ENCODE measurements at places on chromosomes 2 and 18.

DNA sequence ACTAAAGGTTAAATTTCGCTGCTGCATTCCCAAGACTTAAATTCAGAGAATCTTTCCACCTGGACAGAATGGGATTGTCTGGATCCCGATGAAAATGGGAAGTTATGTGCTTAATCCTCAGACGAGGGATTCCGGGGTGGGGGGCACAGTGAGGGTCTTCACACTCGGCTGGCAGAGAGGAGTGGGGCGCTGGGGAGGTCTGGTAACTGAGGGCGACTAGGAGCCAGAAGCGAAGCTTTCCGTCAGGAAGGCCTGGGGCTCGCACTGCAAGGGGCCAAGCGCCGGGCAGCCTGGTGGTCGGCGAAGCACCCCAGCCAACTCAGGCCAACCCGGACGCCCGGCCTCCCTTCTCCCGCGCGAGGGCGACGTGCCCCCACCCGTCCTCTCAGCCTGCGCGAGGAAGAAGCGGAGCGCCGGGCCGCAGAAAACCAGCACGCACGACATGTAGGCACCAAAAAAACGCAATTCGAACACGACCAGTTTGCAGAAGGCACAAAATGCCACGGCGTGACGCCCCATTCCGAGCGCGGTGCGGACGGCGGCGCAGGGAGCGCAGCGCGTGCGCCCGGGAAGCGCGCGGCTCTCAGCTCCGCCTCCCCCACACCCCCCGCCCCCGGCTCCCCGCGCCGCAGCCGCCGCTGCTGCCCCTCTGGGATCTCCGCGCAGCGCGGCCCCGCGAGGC, 188.1 kb downstream of the ZEB2 start:
- DNase-seq, result no peak

- no peak for DNase-seq
Observed at GRCh38 chr2:86358957-86359356, 21.5 kb upstream of the REEP1 start.

DNA sequence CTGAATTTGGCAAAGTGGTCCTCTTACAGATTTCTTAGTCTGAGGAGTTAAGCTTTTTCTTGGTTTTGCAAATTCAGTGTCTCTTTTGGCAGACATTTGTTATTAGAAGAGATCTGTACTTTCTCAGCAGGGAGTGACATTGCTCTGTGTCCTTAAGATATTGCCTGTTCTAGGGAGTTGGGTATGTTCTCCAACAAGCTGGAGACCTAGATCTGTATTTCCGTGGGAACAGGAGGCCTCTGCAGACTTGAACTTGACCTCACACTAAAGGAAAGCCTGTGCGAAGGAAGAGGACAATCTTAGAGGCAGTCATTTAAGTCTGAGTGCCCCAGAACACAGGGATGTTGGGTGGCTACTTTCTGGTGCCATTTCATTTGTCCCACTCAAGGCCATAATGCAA, 107.0 kb upstream of the ATP8B1 start:
- no peak for DNase-seq

GRCh38 chr18:8750954-8751415, 45.6 kb downstream of the MTCL1 start:
- no peak for DNase-seq

DNA sequence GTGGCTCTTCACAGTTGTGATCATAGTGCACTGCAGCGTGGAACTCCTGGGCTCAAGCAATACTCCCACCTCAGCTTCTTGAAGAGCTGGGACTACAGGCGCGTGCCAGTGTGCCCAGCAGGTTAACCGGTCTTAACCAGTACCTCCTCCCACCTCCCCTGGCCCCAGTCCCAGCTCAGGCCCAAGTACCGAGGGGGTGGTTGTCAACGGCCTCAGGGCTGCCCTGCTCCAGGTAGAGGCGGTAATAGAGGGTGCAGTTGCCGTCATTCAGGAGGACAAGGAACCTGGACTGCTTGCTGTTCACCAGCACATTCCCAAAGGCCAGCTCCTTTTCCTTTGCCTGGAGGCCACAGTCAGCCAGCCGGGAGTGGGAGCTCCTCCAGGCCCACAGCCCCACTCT, 19.7 kb downstream of the CFAP65 start:
- no peak for DNase-seq

DNA sequence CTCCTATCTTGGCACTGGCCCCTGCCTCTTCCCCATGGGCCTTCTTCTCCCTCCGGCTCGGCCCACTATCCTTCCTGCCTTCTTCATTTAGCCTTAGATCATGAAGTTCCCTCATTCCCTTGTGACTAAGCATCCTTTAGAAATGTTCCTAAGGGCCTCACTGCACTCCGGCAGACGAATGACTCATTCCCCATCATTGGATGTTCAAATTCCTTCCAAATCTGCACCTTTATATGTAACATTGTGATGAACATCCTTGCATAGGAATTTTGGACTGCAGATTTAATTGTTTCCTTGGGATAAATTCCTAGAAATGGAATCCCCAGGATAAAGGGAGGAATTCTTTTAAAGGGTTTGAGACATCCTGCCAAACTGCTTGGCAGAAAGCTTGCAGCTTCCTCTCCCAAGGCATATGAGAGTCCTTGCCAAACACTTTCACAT, 19.0 kb downstream of the CRACDL start:
- DNase-seq, result no peak

DNA sequence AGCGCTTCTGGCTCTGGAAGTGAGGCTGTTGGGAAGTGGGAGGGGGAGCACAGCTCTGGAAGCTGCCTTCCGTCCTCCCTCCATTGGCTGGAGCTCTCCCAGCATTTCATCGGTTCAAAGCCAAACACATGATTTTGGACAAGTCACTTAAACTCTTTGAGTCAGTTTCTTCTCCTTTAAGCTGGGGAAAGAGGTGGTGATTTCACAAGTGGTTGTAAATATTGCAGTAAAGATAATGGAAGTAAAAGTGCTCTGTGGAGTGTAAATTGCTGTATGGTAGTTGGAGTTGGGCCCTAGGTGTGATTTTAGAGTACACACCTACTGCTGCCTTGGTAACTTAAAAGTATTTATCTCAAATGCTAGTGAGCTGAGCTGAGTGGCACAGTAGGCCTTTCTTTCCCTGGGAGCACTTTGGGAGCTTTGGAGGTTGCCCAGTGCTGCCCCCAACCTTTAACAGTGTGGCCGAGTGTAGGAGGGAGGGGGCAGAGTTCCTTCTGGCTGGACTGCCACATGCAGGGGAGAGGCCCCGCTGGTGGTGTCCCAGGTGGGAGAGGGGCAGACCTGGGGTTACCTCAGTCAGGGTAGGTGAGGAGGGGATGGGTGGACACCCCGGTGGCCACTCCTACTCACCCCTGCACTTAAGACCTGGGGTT, 54.7 kb downstream of the ASAP2 start:
- no peak for DNase-seq

DNA sequence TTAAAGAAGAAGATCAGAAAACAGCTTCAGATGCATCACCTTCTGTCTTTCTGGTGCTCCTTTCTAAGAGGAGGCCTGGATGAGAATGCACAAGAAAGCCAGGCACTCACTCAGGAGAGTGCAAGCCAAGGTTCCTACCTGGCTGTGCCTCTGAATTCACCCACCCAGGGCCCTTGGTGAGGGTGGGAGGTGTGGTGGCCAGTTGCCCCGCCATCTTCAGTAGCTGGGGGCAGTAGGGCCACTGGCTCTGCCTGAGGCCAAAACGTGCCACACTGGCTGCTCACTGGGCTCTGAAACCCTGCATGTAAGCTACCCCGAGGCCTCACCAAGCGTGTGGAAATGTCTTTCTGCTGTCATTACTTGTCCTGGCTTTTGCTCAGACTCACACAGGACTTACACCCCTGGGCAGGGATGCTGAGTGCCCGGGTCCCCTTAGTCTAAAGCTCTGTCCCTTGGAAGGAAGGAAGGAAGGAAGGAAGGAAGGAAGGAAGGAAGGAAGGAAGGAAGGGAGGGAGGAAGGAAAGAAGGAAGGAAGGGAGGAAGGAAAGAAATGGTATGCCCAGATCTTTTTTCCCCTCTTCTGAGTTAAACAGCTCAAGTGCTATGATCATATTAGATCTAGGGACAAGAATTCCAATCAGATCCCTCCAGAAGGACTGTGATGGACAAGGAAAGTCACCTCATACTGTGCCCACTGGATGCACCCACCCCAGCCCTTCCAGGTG, 8.5 kb upstream of the LBH start:
- DNase-seq, result no peak

GRCh38 chr2:164785457-164785856, 56.2 kb downstream of the COBLL1 start:
- no peak for DNase-seq

GRCh38 chr2:177355874-177356273, 36.7 kb upstream of the AGPS start:
- no peak for DNase-seq

GRCh38 chr18:76489081-76489480, 6.0 kb downstream of the ZNF516 start:
- DNase-seq, result no peak

DNA sequence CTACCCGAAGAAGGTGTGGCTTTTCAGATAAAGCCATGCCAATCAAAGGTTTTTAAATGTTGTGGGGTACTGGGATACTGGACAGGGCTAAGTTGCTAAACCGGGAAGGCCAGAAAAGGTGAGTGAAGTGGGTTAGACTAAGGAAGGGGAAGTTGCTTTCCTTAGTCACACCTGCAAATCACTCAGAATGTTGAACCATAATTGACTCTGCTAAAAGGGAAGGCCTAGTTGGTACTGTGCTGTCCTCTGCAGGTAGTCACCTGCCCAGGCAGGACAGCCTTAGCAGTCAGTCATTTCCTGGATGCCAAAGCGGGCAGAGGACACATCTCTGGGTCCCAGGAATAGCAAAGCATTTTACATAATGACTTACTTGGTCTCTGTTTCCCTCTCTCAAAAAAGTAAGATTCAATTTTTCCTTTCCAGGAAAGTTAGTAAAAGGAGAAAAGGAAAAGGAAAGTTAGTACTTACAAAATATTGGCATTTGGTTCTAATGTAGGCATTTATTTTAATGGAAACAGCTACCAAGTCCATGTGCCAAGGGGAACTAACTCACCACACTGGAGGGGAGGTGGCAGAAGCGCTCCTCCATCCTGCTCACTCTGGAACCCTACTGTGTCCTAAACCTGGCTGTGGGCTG, 60.3 kb downstream of the RFTN2 start:
- peak; percentile 77 for DNase-seq

- DNase-seq, result peak; percentile 54
Observed at GRCh38 chr18:9993521-9994025, 79.8 kb downstream of the VAPA start.

- peak; percentile 21 for DNase-seq
Observed at GRCh38 chr2:75666911-75667310, 20.3 kb downstream of the MRPL19 start.

- DNase-seq, result peak; percentile 79
Observed at GRCh38 chr2:50143822-50144575, 887.9 kb downstream of the NRXN1 start.

DNA sequence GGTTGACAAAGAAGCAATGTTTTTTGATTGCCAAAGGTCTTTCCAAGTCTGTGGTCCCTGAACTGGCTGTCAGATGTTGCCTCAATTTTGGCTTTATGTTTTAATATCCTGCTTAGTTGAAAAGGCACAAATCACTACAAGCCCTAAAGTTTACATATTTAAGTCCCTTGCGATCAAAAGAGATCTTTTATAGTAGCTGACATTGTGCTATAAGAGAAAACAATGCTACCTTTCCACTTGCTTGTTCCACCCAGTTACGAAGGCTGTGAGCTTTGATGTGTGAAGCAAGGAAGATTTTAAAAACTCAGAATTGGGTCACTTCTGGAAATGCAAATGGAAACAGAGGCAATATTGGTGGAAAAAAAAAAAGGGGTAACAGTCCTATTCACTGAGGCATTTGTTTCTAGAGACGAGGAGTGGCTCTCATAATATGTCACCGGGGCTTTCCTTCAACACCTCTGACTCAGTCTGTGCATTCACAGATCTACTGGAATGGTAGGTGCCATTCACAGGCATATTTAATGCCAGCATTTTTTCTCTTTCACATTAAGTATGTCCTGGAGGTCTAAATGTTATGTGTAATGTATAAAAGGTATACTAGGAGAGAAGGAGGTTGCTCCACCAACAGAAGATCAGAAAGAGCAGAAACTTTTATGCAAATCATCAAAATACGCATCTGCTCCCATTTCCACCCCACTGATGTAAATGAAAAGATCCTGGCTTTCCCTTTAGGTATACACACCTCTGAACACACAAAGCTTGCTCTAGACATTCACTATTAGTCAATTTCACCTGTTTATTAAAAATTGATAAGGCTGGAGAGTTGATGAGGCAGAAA, 91.8 kb downstream of the TGIF1 start:
- DNase-seq, result no peak

GRCh38 chr2:53701221-53701620, 66.4 kb upstream of the CHAC2 start:
- no peak for DNase-seq

- DNase-seq, result no peak
Observed at GRCh38 chr18:6564950-6565814, 150.5 kb upstream of the L3MBTL4 start.

GRCh38 chr2:173990970-173991819, 26.0 kb upstream of the SP3 start:
- peak; percentile 92 for DNase-seq

- no peak for DNase-seq
Observed at GRCh38 chr2:120894966-120895365, 159.3 kb downstream of the GLI2 start.

DNA sequence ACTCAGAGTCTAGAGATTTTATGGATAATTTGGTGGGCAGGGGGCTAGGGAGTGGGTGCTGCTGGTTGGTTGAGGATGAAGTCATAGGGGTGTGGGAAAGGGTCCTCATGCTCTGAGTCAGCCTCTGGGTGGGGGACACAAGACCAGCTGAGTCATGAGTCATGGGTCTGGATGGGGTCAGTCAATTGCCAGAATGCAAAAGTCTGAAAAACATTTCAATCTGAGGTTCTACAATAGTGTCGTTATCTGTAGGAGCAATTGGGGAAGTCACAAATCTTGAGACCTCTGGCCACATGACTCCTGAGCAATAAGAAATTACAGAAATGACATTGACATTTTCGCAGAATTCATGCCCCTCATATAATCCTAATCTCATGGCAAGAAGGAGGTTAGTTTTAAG, 15.1 kb downstream of the NMS start:
- DNase-seq, result no peak

DNA sequence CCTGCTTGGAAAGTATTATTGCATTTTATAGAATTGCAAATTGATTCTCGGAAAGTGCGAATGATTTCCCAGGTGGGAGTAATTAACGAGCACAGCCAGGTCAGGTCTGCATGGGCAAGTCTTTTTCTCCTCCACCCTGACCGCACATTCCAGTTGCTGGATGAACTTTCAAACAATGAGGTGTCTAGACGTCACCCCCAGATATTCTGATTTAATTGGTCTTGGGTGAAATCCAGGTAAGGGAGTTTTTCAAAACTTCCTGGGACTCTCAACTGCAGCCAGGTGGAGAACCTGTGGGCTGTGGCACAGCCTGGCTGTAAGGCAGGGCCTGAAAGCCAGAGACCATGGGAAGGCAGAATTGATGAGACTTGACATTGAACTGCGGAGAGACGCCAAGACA, 15.9 kb upstream of the RNF152 start:
- DNase-seq, result no peak

GRCh38 chr2:109164739-109165221, 35.8 kb downstream of the SH3RF3 start:
- DNase-seq, result no peak

DNA sequence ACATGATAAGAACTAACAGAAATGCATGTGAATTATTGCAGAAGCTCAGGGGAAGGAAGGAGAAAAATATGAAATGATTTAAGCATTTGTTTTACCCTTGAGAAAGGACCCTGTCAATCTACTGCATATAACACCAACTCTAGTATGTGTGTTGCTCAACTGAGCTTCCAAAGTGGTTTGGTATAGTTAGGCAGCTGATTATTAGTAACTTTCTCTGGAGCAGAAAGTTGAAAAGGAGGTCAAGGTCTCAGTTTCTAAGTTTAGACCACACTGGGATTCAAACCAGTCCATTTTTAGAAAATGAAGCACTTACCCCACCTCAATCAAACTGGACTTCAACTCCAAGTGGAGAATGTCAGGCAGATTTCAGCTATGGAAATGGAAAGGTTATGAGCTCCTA, 123.3 kb upstream of the CDC42EP3 start:
- no peak for DNase-seq
